ENCODE measurements at places on chromosomes 2 and 18.
A peak's percentile ranks its signal among the peaks of the same experiment; 100 is the strongest.

DNA sequence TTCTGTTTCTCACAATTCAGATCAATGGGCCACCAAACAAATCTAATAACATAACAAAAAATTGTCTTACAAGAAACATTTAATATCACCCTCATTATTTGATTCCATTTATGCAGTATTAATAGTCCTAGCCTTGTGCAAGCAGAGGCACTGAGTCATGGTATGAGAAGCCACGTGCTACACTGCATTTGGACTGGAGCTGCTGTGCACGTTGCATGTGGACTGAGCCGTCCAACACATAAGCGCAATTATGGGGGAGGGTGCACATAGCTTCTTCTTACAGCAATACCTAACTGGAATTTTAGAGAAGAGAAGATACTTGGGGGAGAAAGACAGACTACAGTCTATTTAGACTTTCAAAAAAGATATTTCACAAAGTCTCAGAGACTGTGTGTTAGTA, 329.6 kb upstream of the ID2 start:
- no peak for DNase-seq

DNA sequence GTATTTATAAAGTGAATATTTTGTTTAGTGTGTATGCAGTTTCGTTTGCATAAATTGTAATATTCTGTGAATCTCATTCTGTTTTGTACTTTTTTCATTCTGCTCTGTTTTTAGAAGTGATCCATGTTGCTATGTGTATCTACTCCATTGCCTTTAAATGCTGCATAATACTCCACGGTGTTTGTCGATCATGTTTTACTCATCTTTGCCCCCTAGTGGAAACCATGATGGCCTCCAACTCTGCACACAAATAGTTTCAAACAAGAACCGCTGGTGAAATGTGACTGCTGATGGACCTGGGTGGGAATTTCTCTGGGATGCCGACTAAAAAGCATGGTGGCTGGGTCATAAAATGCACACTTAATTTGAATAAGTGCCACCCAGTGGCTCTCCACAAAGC, 32.0 kb upstream of the SKOR2 start:
- no peak for DNase-seq

- no peak for DNase-seq
These were observed 47.6 kb upstream of the GPC1 start for GRCh38 chr2:240387669-240388358.

DNA sequence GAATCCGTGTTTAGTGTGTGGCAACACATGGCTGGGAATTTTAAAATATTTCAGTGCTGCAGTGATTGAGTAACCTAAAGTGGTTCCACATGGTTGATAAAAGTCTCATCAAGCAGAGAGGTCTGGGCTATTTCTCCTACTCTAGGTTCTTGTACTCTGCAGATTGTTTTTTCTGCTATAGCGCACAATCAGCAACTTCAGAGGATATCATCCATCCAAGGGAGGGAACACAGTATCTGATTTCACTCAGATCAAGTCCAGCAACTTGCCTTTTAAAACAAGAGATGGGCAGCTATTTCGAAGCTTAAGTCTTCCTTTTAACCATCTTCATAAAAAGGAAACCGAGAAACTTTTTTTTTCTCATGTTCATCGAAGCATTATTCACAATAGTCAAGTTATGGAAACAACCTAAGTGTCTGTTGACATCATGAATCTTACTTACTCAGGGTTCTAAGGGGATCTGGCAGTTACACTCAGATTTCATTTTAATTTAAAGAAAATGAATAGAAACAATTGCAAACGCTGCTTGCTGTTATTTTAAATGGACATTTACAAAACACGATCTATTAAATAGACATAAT, 172.7 kb upstream of the TRIB2 start:
- no peak for DNase-seq

- no peak for DNase-seq
These were observed 465.5 kb upstream of the FSHR start for GRCh38 chr2:49619804-49620203.

- no peak for DNase-seq
These were observed 11.3 kb downstream of the LCT start for GRCh38 chr2:135825550-135826176.

DNA sequence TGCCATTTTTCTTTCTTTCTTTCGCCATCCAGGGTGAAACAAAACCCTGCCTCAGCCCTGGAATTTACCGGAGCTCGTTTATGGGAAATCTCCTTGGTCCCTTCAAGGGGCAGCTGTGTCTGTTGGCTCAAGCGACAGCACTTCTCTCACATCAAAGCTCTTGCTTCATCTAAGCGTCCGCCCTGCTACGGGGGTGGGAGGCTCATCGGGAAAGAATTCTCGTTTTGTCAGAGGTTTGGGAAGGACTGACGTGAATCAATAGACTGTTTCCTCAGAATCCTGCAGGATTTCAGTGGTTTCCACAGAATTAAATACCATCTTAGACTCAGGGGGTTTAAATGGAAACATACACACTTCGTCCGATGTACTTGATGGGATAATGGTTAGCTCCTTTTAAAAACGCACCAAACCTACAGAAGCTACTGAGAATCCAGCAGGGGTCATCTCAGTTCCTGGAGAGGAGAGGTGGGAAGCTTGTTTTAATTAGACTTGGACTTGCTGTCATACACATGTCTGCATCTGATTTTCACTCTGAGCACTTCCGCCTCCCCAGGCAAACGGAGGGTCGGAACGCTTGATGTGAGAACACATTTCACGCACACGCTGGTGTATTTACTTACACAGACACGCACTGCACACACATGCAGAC, 91.6 kb downstream of the ASB1 start:
- no peak for DNase-seq

- no peak for DNase-seq
These were observed 20.1 kb upstream of the LTBP1 start for GRCh38 chr2:32926708-32927084.

DNA sequence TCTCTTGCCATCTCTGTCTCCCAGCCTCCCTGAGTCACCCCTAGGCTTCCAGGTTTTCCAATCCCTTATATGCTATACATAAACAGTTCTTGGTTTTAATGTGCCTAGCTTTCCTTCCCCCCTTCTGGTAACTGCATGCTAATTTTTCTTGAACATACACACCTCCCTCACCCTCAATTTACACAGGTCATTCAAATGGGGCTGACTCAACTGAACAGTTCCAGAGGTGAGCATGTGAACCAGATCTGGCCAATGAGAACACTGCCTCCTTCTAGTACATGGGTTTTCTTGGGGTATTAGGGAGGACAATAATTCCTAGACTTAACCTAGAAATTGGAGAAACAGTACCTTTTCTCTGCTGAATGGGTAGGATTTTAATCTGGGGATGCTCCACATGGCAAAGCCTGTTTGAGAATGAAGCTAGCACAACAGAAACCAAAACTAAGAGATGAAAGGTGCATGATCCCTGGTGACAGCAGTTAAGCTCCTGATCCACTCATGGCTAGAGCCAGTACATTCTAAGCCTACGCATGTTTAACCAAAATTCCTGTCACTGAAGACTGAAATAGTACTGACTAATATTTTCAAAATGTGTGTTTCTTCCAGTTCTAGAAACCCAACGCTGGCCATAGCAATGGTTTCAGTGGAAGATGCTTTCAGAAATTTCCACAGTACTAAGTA, 11.8 kb downstream of the SLC25A12 start:
- no peak for DNase-seq

GRCh38 chr2:238158018-238158508, 707 bp upstream of the ERFE start:
- DNase-seq, result peak; percentile 44

- DNase-seq, result no peak
These were observed 46.6 kb downstream of the LCT start for GRCh38 chr2:135790423-135790822.

DNA sequence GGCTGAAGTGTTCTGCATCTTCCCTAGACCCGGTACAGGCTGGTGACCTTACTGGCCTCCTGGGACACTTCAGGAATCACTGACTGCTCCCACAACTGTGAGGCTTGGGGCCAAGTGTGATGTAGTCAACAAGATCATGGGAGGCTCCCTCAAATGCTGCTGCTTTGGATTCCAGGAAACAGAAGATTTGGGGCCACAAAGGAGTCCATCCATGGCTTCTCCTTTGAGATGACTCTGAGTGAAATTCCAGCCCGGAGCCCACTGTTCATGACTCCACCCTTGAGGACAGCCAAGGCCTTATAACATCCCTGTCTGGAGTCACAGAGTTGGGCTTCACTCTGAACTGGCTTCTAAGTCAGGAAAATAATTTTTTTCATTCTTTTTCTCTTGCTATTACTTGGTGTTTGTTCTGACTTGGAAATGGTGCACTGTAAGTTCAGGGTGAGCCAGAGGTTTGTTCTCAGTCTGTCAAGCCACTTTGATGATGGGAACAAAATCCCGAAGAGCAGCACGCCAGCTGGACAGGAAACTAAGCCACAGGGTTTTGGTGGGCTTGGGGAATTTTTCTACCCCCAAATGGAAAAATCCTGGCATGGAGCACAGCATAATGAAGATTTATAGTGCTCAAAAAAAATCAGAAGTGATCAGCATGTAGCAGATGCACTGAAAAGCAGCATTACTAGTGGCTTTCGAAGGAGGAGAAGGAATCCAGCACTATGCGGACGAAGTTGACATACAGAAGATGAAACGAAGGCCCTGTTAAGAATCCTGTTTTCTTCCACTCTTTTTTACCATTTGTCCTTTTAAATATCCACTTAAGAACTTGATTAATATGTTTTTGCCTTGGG, 98.1 kb upstream of the ZFP36L2 start:
- no peak for DNase-seq

- no peak for DNase-seq
These were observed 20.1 kb upstream of the MGAT5 start for GRCh38 chr2:134233728-134234136.

- DNase-seq, result no peak
These were observed 147.0 kb downstream of the ANTXR1 start for GRCh38 chr2:69159986-69160385.

DNA sequence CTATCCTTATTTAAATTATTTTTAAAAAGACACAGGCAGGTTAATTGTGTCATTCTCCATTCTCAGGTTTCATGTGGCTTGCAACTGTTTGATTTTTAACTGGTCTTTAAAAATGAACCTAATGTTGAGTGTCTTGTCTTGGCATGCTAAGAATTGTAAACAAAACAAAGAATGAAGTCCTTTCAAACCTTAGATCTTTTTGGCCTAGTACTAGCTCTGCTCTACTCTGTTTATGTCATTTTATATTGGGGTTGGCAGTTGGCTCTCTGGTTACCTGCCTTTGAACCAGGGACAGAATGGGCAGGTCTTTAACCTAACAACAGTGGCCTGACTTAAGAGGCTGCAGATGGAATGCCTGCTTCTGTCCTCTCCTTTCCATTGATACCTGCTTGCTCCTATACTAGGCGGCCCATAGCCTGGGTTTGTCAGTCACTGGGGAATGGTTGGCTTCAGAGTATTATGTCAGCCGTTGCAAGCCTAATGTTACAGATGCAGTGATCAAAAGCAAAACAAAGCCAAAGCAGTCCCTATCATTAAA, 85.5 kb downstream of the MTA3 start:
- DNase-seq, result no peak

GRCh38 chr18:37447962-37448888, 117.4 kb downstream of the CELF4 start:
- no peak for DNase-seq

DNA sequence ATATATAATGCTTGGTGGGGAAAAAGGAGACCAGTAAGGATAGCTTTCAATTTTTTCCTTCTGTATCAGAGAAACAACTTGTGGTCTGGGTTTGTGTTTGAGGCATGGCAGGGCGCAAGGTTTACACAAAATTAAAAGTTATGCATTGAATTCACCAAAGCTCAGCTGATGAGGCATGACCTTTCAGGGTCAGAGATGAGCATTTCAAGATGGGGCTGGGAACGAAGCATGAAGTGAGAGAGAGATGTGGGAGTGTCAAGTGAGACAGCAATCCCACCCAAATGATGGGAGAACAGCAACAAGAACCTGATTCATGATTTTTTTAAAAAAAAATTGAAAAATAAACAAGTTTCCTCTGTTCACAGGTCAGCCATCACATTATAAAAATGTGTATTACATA, 4.9 kb downstream of the GPR55 start:
- no peak for DNase-seq

DNA sequence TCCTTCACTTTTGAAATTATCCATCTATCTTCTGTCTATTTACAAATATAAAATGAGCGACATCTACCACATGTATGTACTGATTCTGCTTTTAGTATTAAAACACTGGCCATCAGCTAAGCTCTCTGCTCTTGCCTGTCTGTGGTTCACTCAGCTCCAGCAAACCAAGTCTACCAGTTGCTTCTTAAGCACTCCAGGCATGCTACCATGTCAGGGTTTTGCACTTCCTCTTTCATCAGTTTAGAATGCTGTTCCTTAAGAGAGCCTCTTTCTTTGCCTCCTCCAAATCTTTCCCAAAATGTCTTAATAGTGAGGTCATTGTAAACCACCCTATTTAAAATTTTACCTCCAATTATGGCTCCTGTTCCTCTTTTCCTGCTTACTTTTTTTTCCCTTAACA, 59.5 kb downstream of the SCN3A start:
- no peak for DNase-seq

DNA sequence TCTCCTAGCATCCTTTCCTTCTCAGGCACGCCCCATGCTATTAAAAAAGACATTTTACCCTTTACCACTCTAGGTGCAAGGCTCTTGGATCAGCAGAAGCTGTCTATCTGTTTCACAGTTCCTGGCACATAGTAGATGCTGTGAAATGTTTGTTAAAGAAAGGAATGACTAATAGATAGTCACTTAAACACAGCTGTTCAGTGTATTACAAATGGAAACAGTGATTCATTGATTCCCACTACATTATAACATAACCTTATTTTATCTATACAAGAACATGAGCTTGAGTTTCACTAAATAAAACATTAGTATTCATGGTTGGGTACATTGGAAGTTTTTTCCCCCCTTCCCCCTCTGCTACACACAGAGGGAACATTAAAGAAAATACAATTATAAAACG, 142.1 kb downstream of the ASXL3 start:
- DNase-seq, result no peak

DNA sequence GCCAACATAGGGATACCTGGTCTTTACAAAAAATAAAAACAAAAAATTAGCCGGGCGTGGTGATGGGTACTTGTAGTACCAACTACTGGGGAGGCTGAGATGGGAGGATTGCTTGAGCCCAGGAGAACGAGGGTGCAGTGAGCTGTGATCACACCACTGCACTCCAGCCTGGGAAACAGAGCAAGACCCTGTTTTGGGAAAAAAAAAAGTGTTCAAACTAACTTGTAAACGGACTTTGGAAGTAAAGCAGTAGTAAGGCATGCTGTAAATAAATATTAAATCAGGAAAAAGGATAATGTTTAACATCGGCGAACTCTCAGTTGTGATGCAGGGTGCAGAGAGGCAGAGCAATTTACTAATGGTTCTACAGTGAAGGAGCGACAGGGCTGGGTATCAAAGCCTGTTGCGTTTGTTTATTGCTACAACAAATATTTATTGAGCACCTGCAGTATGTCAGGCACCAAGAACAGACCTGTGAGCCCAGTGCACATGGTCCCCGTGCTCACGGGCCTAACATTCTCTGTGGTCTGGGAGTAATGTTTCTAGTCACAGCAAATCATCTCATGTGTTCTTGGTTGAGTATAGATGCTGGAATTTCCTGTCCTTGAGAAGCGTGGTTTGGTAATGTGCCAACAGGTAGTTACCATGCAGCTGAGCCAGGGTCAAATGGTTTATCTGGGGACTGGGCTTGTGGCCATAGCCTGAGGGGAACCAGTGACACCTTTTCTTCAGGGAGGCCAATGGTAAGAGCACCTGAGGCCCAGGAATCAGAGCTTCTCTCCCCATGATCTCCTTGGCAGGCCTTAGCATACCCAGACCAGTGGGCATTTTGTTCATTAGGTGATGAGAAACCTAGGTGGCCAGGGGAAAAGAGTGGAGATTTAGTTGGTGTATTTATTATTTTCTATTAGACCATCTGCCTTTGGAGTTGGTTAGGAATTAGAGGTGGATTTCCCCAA, 27.9 kb upstream of the GREB1 start:
- peak; percentile 47 for DNase-seq

GRCh38 chr2:1811258-1811970, 67.1 kb upstream of the PXDN start:
- no peak for DNase-seq

All from DMS153 (cell line).